ENCODE measurements at places on chromosomes 13 and 19. TPM values are rescaled to one million over a fixed set of nuclear protein-coding genes. Genes with fewer than 3 reads are reported as not detected.

DNA sequence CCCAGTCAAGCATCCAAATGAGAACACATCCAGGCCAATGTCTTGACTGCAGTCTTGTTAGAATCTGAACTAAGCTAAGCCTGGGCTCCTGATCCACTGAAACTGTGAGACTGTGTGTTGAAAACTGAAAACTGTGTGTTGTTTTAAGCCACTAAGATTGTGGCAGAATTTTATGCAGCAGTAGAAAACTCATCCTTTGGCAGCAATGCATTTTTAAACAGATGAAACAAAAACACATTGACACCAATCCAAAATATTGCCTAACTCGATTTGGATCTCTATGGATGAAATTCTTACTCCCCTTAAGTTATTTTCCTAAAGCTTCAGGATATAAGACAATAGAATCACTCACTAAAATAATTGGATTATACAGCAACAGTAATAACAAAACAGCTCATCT is 202.3 kb upstream of the KLF12 start:
- DNase-seq, result no peak
- no peaks in the 10 kb centered on the region for H3K27me3 ChIP-seq
- H3K4me1 ChIP-seq, result no peaks in the 10 kb centered on the region
- H3K27ac ChIP-seq, result no peak overlapping the region

DNA sequence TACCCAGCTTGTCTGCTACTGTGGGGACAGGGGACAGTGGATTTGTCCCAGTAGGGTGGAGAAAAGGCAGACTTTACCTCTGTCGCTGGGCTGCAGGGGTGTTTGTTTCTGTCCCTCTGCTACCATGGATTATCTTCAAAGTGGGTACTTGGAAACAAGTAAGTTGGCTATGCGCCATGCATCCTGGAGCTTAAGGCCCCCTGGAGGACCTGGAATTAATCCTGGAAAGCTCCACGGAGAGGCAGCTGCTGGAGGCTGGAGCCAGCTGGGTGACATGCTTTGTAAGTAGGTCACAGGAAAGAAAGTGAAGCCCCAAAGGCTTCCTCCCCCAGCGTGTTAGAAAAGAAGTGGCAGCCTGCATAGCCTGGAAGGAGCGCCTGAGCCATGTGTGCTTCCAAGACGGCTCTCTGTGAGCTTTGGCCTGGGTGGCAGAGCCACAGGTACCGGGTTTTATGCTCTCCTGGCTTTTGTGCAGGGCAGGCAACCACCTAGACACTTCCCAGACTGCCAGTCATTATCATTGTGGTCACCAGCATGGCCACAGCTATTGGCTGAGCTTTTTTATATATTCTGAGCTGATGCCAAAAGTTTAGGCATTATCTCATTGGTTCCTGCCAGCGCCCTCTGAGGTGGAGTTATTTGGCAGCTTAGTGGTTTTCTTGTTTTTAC is 9.5 kb downstream of the B3GLCT start:
- no peak for DNase-seq
- H3K27me3 ChIP-seq, result no peaks in the 10 kb centered on the region
- no peaks in the 10 kb centered on the region for H3K36me3 ChIP-seq
- no peak overlapping the region for H3K27ac ChIP-seq

DLL3 gene
- 0.20 TPM for total RNA-seq

ZNF665 gene
- total RNA-seq, result 3.3 TPM

NXNL1 gene
- not detected for total RNA-seq

- peaks cover 16% of the 10 kb centered on the region for H3K27me3 ChIP-seq
- H3K27ac ChIP-seq, result no peak overlapping the region
- no peaks in the 10 kb centered on the region for H3K36me3 ChIP-seq
- no peak for DNase-seq
- no peaks in the 10 kb centered on the region for H3K4me1 ChIP-seq
- H3K4me3 ChIP-seq, result no peak overlapping the region
Observed at GRCh38 chr13:111893071-111893606, 173.8 kb upstream of the SOX1 start.

TNNI3 gene
- total RNA-seq, result not detected

DNA sequence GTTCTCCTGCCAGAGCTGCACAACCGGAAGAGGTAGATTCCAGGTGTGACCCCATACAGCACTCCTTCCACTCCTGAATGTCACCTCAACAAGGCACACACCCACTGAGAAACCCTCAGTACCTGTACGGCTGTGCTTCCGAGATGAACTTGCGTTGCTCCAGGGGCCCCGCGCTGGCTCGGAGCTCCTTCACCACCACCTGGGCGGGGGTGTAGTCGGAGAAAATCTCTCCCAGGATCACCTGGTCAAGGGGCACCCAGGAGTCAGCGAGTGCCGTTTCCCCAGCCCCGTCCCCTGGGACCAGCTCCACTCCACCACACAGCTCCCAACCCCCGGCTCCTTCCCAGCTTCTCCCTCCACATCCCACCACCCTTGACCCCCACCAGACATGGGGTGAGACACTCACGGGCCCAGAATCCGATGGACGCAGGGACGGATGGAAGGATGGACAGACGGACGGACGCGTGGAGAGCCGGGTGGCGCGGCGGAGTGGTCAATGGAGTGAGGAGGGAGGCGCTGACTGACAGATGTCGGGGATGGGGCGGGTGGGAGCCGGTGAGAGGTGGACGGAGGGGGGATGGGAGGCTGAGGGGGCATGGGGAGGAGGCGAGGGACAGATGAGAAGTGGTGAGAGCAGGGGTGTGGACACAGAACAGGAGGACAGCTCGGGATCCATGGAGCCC is 2.8 kb downstream of the LMTK3 start:
- H3K36me3 ChIP-seq, result no peaks in the 10 kb centered on the region
- peaks cover 38% of the 10 kb centered on the region for H3K4me1 ChIP-seq
- H3K27ac ChIP-seq, result no peak overlapping the region
- no peak overlapping the region for H3K4me3 ChIP-seq
- H3K27me3 ChIP-seq, result peaks cover 8% of the 10 kb centered on the region

DNA sequence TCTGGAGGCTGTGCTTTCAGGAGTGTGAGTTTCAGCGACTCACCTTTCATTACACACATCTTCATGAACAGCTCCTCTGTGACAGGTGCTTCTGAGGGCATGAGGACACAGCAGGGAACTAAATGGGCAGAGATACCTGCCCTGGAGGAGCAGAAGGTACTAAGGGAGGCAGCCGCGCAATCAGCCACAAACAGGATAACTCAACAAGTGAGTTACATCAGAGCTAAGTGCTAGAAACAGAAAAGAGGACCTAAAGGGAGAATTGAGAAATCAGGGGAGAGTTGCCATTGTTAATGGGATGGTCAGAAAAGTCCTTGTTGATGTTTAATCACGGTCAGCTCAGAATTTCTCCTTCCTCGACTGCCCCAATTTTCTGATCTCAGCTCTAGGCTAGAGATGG is 42.5 kb downstream of the SYDE1 start:
- H3K4me1 ChIP-seq, result peaks cover 4% of the 10 kb centered on the region
- no peak for DNase-seq
- H3K27me3 ChIP-seq, result no peaks in the 10 kb centered on the region
- no peak overlapping the region for H3K27ac ChIP-seq
- H3K36me3 ChIP-seq, result no peaks in the 10 kb centered on the region
- H3K4me3 ChIP-seq, result no peak overlapping the region

CYP2A7 gene
- not detected for total RNA-seq

- H3K27me3 ChIP-seq, result no peaks in the 10 kb centered on the region
- no peaks in the 10 kb centered on the region for H3K4me1 ChIP-seq
- H3K4me3 ChIP-seq, result no peak overlapping the region
- H3K27ac ChIP-seq, result no peak overlapping the region
- DNase-seq, result no peak
- H3K36me3 ChIP-seq, result no peaks in the 10 kb centered on the region
Observed at GRCh38 chr13:91050970-91051369, 296.5 kb upstream of the MIR17HG start.

DNA sequence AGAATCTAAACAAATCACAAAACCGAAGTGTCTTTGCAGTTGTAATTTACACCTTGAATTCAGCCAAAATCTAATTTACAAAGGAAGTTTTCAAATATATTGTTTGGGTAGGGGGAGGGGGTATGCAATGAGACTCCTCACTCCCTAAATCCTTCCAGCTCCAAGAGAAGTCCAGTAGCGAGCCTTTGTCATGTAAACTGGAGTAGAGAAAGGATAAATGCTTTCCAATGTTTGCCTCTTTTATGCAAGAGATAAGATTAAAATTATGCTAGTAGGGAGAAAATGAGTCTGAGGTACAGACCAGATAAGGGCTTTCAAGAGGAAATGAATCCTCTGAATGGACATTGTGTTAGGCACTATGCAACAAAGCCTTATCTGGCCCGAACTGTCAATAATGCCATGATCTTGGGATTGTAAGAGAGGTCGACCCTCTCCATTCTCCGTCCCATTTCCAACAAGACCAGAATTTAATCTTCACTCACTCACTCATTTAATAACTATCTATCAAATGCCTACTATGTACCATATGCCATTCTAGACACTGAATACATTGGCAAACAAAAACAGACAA is 199.2 kb downstream of the LACC1 start:
- no peak overlapping the region for H3K4me3 ChIP-seq
- H3K36me3 ChIP-seq, result no peaks in the 10 kb centered on the region
- no peaks in the 10 kb centered on the region for H3K4me1 ChIP-seq
- DNase-seq, result no peak

- H3K27me3 ChIP-seq, result no peaks in the 10 kb centered on the region
- H3K4me1 ChIP-seq, result no peaks in the 10 kb centered on the region
- H3K27ac ChIP-seq, result no peak overlapping the region
- DNase-seq, result no peak
- H3K36me3 ChIP-seq, result no peaks in the 10 kb centered on the region
Observed at GRCh38 chr19:29501816-29502580, 23.8 kb upstream of the VSTM2B start.

DNA sequence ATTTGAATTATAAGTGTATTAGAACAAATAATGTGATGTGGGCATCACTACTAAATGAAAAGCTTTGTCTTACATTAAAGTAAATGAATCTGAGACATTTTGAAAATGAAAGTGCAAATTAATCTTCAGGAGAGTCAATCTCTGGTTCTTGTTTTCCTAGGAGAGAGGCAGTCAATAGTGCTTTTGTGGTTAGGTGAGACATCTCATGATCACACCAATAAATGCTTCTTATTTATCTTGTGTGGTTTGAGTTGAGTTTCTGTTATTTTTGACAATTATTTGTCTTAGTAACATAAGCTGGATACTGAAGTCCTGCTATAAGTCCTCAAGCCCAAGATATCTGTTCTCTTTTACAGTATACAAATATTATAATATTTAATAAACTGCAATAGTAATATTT is 1378.0 kb upstream of the PCDH9 start:
- no peaks in the 10 kb centered on the region for H3K27me3 ChIP-seq
- no peaks in the 10 kb centered on the region for H3K4me1 ChIP-seq
- no peak overlapping the region for H3K27ac ChIP-seq
- H3K4me3 ChIP-seq, result no peak overlapping the region
- no peak for DNase-seq
- no peaks in the 10 kb centered on the region for H3K36me3 ChIP-seq

GRCh38 chr13:76719955-76720354 is 166.2 kb downstream of the KCTD12 start:
- peaks cover 12% of the 10 kb centered on the region for H3K4me1 ChIP-seq
- DNase-seq, result no peak
- no peaks in the 10 kb centered on the region for H3K27me3 ChIP-seq
- no peak overlapping the region for H3K27ac ChIP-seq
- no peaks in the 10 kb centered on the region for H3K36me3 ChIP-seq
- H3K4me3 ChIP-seq, result no peak overlapping the region

DNA sequence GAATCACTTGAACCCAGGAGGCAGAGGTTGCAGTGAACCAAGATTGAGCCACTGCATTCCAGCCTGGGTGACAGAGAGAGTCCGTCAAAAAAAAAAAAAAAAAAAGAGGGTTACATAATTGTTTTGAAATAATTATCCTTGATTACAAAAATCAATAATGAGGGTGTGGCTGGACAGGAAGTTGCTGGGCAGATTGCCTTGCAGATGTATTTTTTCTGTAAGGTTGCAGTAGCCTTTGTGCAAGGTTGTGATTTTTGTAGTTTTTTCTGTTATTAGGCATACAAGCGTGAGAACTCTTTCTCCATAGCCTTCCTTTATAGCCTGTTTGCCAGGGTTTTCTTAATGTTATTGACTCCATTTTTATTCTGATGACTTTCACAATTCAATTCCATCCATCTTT is 40.7 kb upstream of the SIN3B start:
- no peak for DNase-seq
- H3K27me3 ChIP-seq, result no peaks in the 10 kb centered on the region
- no peak overlapping the region for H3K4me3 ChIP-seq
- no peaks in the 10 kb centered on the region for H3K4me1 ChIP-seq
- H3K36me3 ChIP-seq, result no peaks in the 10 kb centered on the region

DNA sequence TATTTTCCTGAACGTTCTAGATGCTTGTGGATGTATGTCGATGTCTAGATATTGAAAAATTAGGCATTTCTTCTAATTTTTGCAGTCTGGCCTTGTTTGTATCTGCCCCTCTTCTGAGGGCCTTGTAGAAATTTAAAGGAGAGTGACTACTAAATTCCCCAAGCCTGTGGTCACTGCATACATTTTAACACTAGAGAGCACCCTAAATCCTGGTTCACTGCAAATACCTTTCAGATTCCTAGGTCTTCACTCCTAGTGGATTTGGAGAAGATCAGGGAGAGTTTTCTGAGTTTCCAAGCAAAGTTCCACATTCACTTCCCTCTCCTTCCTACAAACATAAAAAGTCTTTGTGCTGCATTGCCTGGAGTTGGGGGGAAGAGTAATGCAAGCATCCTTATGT is 1272.5 kb downstream of the OLFM4 start:
- H3K27me3 ChIP-seq, result no peaks in the 10 kb centered on the region
- H3K4me3 ChIP-seq, result no peak overlapping the region
- H3K4me1 ChIP-seq, result no peaks in the 10 kb centered on the region
- no peak for DNase-seq

DNA sequence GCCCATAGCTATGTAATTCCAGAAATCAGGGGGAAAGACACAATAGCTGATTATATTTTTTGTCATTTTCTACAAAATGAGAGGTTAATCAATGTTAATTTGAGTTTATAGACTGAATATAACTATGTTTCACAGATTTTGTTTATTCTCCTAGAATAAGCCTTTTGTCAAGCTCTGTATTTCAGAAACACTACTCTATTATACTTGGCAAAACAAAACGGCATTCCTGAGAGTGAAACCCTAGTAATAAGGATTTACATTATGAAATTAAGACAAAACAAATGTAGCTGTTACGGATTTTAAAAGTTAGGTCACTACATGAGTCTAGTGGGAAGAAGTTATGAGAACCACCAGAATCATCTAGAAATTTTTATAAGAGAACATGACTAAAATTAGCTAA is 334.2 kb downstream of the KLF12 start:
- H3K4me3 ChIP-seq, result no peak overlapping the region
- H3K4me1 ChIP-seq, result no peaks in the 10 kb centered on the region
- DNase-seq, result no peak

DNA sequence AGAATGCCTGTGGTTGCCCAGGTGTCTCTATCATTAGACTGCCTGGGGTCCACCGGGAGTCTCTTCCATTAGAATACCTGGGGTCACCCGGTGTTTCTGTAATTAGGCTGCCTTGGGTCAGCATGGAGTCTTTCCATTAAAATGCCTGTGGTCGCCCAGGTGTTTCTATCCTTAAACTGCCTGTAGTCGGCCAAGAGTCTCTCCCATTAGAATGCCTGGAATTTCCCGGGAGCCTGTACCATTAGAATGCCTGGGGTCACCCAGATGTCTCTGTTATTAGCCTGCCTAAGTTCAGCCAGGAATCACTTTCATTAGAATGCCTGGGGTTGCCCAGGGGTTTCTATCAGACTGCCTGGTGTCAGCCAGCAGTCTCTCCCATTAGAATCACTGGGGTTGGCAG is 1492.8 kb downstream of the UQCRFS1 start:
- no peaks in the 10 kb centered on the region for H3K27me3 ChIP-seq
- no peaks in the 10 kb centered on the region for H3K4me1 ChIP-seq
- no peak for DNase-seq

GPR18 gene
- total RNA-seq, result 16.4 TPM
